ENCODE measurements at places on chromosomes 2 and 18. TPM values are rescaled to one million over a fixed set of nuclear protein-coding genes. Genes with fewer than 3 reads are reported as not detected.

- DNase-seq: no peak
Observed at GRCh38 chr2:241061275-241061674, 40.8 kb downstream of the MTERF4 start.

DNA sequence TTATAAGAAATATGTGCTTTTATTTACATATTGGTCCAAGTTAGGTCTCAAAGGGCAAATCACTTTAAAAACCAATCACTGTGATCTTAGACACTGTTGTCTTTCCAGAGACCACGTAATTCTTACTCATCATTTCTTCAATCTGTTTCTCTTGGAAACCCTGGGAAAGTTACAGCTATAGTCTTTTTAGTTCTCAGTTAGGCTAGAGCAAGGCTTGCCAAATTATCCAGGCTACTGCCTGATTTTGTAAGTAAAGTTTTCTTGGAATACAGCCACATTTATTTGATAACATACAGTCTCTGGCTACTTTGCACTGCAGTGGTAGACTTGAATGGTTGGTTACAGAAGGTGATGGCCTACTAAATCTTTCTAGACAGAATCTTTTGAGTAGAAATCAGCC is 106.0 kb downstream of the KIAA1328 start:
- DNase-seq: no peak

- DNase-seq: peak; percentile 53
Observed at GRCh38 chr2:64504774-64505720, 19.1 kb upstream of the AFTPH start.

GRCh38 chr2:96549967-96550786 is 13.6 kb downstream of the ARID5A start:
- no peak for DNase-seq

DNA sequence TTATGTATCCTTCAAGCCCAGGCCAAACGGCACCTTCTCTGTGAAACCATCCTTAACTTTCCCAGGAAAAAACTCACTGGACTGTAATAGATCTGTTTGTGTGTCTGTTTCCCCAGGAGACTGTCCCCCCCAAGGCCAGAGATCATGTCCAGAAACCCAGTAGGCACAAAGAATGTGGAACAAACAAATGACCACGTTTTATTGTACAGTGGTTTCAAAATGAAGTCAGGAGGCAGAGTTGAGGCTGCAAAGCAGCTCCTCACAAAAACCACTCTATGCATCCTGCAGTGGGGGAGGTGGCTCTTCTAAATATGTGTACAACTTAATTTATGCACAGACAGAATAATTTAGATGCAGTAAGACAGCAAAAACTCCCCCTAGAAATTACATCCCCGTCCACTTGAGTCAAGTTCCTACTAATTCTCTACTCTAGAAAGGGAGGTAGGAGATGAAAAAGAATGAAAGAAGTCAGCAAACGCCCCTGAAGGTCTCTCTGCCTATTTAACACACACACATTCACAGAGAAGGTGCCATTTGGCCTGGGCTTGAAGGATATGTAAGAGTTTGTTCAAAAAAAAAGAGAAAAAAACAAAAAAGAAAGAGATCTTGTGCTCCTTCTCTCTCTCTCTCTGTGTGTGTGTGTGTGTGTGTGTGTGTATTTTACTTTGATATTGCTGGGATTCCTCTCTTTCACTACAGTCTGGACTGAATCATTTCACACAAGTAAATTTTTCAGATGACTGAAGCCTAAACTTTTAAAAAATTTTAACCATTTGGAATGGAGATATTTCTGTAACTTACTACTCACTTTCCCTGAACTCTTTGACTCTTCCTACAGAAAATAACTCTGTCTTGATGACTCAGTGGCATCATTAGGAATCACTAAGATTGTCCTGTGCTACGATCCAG is 19.5 kb downstream of the BCL2 start:
- no peak for DNase-seq

DNA sequence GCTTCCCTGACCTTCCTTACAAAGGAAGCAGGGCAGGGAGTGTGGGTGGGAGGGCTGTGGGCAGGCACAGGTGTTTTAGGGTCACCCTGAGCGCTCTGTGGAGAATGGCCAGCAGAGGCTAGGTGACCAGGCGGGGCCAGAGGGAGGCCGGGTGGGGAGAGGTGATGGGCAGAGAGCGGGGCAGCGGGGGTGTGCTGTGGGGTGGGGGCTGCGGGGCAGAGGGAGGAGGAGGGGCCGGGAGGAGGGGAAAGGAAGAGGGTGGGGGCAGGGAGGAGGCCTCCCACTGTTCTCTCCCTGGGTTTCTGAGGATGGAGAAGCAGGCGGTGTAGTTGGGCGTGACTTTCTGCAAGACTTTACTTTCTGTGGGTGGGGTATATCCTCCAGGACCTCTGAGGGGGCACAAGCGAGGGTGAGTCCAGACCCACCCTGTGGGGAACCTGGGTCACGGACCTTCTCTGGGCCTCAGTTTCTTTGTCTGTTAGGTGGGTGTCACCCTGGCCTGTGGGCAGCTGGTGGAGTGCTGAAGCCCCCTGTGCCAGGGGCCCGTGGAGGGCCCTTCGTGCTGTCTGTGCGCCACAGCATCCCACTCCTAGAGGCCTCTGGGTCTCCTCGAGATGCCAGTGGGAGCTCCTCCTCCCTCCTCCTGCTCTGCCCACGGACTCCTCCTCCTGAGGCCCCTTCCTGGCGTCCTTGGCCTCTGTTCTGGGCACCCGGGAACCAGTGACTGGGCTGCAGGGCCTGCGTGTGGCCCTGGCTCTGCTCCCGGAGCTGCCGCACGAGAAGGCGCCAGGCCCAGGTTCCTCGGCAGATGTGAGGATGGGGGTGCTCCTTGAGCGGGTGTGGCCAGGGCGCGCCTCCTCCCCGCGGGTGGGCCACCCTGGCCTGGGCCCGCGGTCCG is 6.3 kb upstream of the NEU4 start:
- DNase-seq: no peak

GRCh38 chr2:231563378-231563961 is 29.2 kb upstream of the TEX44 start:
- no peak for DNase-seq

GRCh38 chr2:235270291-235270690 is 223.6 kb upstream of the AGAP1 start:
- DNase-seq: no peak

DNA sequence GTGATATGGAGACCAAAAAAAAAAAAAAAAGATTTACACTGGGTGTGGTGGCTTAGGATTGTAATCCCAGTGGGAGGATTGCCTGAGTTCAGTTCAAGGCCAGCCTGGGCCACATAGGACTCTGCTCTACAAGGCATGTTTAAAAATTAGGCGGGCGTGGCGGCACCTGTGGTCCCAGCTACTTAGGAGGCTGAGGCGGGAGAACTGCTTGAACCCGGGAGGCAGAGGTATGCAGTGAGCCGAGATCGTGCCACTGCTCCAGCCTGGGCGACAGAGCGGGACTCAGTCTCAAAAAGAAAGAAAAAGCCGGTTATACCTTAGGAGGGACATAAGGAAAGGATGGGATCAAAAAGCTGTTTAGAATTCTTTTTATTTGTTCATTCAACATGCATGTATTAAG is 707 bp upstream of the SPDYA start:
- DNase-seq: no peak

DNA sequence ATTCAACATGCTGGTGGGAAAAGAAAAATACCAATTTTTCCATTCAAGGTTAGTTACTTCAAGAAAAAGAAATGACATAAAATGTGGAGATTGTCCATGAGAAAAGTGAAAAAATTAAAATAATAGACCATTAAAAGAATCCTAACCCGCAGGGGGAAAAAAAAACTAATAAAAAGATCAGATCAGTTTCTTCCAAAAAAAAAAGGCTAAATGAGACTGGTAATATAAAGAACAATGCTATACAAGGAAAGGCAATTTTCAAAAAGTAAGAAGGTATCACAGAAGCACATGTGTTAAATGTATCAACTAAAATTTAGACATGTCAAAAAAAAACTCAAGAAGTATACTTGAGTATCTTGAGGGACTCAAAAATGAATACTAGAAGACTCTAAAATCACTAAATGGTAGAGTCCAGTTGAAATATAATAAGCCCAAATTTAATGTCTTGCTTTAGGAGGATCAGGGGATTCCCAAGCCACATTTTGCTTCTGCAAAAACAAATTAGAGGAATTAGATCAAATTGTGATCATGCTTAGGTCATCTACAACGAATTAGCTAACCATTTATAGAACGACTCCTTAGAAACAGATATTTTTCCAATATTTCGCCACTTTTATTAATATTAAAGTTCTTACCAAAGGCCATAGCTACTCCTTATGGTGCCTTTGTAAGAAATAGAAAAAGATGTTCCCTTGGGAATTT is 35.8 kb upstream of the GLS start:
- DNase-seq: no peak

DNA sequence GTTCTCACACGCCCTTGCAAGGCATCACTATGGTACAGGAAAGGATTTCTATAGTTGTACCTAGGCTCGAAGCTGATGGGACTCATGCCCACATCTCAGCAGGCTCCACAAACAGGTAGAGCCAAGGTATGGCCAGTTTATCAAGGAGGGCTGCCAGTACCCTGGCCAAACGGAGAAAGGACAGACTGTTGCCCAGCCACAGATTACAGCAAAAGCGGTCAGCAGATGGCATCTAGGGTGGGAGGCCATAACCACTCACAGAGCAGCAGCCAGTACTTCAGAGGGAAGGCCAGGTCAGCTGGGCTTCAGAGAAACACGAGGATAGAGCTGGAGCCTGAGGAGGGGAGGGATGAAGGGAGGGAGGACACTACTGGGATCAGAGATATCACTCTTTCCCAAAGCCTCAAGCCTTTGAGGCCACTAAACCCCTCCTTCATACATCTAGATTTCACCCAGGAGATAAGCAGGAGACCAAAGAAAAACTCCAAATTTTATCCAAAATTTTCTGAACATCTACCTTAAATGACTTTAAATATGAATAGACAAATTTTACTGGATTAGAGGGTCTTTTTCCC is 904.2 kb upstream of the NXPH2 start:
- no peak for DNase-seq

- DNase-seq: no peak
Observed at GRCh38 chr18:30342675-30343074, 699.9 kb downstream of the DSC3 start.

DNA sequence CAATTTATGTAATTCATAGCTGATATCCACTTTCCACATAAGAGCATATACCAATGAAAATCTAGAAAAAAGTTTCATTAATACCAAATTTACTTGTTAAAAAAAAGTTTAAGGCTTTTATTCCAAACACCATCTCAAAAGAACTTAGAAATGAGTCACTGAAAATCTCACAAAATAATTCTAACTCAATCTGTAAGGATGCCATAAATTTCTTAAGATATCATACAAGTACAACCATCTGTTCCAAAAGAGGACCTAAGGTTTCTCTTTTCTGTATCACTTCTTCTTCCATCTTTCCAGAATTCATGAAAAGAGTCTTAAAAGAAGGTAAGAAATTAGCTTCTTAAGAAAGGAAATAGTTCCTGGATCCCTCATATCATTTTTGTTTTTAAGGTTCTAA is 60.4 kb downstream of the TRIP12 start:
- DNase-seq: no peak

DNA sequence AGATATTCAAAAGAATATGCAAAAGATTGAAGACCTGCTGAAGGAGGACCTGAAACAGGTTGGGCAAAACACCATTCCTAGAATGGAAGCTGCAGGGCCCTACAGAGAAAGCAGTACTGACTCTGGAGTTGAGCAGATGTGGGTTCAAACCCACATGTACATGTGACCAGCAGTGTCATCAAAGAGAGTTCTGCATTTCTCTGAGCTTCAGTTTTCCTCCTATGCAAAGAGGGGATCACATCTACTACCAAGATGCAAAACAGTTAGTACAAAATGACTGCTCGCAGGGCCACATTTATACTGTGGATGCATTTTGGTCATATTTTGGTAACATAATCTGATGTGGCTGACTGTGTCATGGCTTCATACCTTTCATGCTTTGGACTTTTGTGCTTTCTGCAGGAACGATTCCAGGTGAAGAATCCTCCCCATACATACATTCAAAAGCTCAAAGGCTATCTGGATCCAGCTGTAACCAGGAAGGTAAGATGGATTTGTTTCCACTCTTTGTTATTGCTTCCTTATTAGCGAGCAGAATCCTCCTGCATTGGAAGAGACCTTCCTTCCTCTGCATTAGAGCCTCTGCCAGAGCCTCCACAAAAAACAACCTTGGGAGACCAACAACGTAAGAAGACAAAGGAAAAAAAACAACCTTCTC is 174.8 kb downstream of the PRPF40A start:
- no peak for DNase-seq

DNA sequence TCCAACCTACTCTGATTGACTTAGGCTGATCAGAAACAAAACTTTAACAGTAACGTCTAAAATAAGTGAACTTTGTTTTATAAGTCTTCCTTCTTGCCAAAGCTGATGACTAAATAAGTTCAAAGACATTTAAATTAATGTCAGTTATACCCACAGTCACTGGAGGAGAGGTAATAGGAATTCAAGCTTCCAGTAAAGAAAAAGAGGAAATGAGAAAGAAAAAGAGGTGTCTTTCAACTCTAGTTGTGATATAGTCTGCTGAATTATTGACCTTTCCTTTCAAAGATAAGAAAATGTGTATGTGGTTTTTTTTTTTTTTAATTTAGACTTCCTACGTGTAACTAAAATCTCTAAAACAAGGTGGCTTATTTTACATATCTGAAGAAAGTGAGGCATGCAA is 191.5 kb downstream of the SLC8A1 start:
- no peak for DNase-seq

- peak; percentile 60 for DNase-seq
Observed at GRCh38 chr18:24674200-24674599, 213.8 kb downstream of the HRH4 start.

- DNase-seq: no peak
Observed at GRCh38 chr2:157611726-157612125, 16.9 kb downstream of the ACVR1C start.

GRCh38 chr2:30310371-30310770 is 79.0 kb downstream of the LBH start:
- no peak for DNase-seq

- no peak for DNase-seq
Observed at GRCh38 chr2:42921721-42922120, 129.3 kb upstream of the HAAO start.

- no peak for DNase-seq
Observed at GRCh38 chr18:11985586-11985985, 4.3 kb downstream of the IMPA2 start.

The GPAT2 gene
- total RNA-seq: 8.4 TPM

The IL18R1 gene
- 11.8 TPM for total RNA-seq

The HOXD9 gene
- total RNA-seq: 2.2 TPM

The TMEM37 gene
- total RNA-seq: 2.8 TPM

The C2orf78 gene
- total RNA-seq: not detected

The DNAJC5G gene
- not detected for total RNA-seq

The CACNB4 gene
- total RNA-seq: 2.1 TPM

The VSNL1 gene
- total RNA-seq: not detected

The ACADL gene
- 1.5 TPM for total RNA-seq

The TTC21B gene
- total RNA-seq: 37.0 TPM

The ASB18 gene
- not detected for total RNA-seq

The ITPRID2 gene
- total RNA-seq: 98.6 TPM

Measured in esophagus muscularis mucosa (tissue), 4 donors.